SW 1271 (cell line): ENCODE measurements at places on chromosomes 11 and 22.

- no peak for DNase-seq
Observed at GRCh38 chr11:37858398-37858797, 1260.4 kb upstream of the RAG2 start.

DNA sequence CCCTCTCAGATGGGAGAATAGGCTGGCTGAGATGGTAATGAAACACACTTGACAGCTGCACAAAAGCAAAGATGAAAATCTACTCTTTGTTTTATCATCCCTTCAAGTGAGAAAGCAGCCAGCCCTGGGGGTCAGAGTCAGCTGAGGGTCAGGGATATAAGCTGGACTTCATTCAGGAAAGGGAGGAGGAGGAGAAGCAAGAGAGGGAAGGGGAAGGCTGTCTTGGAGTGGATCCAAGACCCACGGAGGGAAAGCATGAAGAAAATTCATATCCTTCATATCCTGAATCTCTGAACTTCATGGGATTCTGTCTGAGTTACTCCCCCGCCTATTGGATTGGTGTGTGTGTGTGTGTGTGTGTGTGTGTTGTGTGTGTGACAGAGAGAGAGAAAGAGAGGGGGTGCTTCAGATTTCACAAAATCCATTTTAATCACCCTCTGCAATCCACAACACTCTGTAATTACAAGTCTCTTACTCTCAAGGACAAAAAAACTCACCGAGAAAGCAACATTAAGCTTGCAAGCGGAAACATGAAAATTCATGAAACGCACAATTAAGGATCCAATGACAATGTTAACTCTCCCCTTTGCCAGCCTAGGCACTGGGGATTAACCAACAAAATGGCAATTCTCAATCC is 327.7 kb downstream of the TENM4 start:
- no peak for DNase-seq

DNA sequence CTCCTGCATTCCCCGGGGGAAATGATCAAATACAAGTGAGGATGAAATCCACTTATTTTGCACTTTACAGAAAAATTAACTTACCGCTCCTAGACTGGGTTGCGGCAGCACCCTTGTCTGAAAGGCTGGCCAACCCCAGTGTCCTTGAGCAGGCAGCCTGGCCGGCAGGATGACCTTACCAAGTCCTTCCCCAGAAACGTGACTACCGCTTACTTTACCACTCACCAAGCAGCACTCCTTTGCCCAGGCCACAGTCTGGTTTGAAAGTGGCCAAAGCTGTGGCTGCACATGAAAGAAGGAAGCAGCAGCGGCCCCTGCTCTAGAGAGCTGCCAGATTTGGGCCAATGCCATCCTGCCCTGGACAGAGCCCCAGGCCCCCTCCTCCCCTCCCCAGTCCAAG is 20.3 kb downstream of the MYH9 start:
- DNase-seq = no peak

DNA sequence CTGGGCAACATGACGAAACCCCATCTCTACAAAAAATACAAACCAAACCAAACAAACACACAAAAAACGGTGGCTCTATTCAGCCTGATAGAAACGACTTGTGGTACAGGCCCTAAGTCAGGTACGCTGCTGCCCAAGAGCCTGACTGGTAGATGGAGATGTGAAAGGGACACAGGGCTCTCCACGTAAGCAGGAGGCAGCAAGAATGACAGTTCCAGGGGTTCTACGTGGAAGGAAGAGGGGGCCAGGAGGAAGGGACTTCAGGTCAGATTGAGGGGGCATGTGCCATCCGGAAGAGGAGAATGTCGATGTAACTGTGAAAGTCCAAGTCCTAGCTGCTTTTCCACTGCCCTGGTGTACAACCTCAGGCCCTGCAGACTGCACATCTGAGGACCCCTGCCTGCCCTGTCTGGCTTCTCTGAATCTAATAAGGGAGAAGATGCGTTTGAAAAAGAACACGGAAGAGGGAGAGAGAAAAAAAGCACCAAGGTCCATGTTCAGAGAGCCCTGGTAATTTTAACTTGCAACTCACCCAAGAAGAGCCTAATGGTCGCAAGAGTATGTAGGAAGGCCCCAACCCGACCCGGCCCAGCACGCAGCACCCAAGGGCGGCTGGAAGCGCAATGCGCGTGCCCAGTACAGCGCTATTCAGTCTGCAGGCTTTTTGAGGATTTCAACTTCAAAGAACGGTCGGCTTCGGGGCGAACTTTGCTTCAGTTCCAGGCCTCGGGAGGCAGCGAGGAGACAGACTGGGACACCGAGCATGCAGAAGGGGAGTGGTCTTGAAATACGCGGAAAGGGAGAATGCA is 909 bp upstream of the ZNRD2 start:
- no peak for DNase-seq

DNA sequence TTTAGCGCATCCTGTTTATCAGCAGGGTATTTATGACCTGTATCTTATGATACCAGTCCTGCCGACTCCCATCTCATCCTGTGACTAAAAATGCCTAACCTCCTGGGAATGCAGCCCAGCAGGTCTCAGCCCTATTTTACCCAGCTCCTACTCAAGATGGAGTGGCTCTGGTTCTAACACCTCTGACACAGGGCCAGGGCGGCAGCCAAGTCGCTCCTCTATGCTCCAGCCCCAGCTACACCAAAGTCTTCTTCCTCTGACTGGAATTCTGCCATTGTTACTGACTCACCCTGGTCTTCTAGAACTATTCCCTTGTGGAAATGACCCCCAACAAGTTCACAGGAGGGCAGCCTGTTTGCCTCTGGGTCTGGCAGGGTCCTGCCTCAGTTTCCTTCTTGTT is 7.9 kb upstream of the C1QTNF6 start:
- no peak for DNase-seq

- no peak for DNase-seq
Observed at GRCh38 chr22:46640293-46641055, 20.3 kb downstream of the GRAMD4 start.

GRCh38 chr22:19964701-19965386 is 23.2 kb upstream of the TXNRD2 start:
- no peak for DNase-seq

- no peak for DNase-seq
Observed at GRCh38 chr11:82823647-82824619, 76.3 kb downstream of the PRCP start.

DNA sequence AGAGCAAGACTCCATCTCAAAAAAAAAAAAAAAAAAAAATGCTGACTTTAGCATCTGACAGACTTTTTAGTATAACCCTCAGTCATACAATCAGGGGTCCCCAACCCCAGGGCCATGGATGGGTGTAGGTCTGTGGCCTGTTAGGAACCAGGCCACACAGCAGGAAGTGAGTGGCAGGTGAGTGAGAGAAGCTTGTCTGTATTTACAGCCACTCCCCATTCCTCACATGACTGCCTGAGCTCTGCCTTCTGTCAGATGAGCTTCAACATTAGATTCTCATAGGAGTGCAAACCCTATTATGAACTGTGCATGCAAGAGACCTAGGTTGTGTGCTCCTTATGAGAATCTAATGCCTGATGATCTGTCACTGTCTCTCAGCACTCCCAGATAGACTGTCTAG is 3.3 kb downstream of the FAM227A start:
- DNase-seq = no peak

GRCh38 chr22:48256041-48256739 is 1493.7 kb downstream of the TBC1D22A start:
- DNase-seq = no peak

- DNase-seq = no peak
Observed at GRCh38 chr22:39997421-39997820, 2.7 kb downstream of the FAM83F start.

DNA sequence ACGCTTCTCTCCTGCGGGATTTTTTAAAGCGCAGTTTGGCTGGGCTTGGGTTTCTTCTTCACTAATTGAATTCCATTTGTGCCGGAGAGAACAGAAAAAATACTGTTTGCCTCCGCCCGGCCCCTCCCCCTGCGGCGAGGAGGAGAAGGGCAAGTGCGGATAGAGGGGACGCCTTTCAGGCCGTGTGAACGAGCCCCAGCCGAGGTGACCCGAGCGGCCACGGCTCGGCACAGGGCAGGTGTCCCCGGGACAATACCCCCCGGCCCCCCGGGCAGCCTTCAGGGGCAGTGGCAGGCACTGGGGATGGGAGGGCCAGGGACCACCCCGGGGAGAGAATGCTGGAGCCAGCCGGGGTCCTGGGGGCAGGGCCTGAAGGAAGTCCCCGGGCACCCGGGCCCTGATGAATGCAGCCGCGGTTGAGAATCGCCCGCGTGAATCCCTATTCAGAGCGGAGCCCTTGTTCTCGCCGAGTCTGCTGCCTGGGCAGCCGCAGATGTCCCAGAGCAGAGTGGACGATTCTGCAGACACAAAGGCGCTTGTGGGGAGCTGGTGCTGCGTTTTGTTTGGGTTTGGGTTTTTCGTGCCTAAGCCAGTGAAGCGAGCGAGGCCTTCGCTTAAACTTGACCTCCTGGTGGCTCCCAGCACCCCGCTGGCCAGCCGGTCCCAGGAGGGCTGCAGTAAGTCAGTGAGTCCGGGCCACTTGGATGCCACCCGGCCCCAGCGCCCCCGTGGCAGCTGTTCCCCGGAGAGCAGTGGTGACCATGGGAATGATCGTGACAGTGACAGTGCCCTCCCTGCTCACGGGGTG is 96.0 kb downstream of the WNT7B start:
- DNase-seq = no peak

GRCh38 chr11:116901964-116902688 is 64.7 kb upstream of the APOA1 start:
- no peak for DNase-seq

GRCh38 chr22:21100149-21101032 is 54.6 kb downstream of the LRRC74B start:
- DNase-seq = no peak

GRCh38 chr11:11291041-11292015 is 61.7 kb downstream of the CSNK2A3 start:
- DNase-seq = no peak

GRCh38 chr11:1073851-1074243 is 827 bp upstream of the MUC2 start:
- no peak for DNase-seq

DNA sequence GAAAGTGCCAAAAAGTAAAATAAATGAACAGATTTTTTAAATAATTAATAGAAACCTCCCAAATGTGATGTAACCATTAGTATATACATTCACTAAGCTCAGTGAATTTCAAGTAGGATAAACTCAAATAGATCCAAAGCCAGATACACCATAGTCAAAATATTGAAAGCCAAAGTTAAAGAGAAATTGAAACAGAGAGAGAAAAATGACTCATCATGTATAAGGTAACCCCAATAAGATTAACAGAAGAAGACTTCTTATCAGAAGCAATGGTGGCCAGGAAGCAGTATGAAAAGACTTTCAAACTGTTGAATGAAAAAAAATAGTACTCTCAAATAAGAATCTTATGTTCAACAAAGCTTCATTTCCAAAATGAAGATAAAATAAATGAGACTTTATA is 70.5 kb downstream of the LUZP2 start:
- DNase-seq = no peak

GRCh38 chr11:71895961-71896360 is 17.7 kb downstream of the DEFB131B start:
- no peak for DNase-seq

DNA sequence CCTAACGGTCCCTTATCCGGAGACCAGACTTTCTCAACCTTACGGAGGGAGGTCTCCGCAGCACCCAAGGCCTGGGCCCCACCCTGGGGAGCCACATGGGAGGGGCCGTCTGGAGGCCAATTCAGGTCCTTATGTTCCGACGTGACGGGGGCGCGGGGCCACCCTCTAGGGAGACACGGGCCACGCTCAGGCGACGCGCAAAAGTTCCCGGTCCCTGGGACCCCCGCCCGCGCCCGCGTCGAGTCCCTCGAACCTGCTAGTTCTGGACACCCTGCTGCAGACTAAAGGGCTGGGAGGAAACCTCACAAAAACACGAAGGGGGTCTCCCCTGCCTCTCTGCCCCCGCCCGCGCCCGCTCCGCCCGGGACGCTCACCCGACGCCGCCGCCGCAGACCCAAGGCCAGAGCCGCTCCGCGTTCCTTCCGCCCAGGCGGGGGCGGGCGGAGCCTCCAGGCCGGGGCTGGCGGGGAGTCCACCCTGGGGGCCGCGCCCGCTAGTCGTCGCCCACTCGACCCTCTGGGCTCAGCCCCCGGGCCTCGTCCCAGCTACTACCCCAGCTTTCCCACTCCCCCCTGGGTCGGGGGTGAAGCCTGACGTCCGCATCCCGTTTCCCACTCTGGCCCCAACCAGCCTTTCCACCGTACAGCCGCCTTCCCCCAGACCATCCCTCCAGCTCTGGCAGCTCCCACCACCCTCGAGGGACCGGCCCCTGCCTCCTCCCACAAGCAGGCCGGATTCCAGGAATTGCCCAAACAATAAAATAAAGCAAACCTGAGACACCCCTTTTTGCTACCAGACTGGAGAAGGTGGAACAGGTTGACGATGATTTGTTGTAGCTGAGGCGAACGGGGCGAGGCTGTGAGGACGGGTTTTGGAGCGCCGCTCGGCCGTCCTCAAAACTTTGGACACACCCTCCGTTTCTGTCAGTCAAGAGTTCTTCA is 2.7 kb downstream of the RNH1 start:
- DNase-seq = no peak

- DNase-seq = no peak
Observed at GRCh38 chr11:70699294-70700221, 301.2 kb downstream of the CTTN start.

DNA sequence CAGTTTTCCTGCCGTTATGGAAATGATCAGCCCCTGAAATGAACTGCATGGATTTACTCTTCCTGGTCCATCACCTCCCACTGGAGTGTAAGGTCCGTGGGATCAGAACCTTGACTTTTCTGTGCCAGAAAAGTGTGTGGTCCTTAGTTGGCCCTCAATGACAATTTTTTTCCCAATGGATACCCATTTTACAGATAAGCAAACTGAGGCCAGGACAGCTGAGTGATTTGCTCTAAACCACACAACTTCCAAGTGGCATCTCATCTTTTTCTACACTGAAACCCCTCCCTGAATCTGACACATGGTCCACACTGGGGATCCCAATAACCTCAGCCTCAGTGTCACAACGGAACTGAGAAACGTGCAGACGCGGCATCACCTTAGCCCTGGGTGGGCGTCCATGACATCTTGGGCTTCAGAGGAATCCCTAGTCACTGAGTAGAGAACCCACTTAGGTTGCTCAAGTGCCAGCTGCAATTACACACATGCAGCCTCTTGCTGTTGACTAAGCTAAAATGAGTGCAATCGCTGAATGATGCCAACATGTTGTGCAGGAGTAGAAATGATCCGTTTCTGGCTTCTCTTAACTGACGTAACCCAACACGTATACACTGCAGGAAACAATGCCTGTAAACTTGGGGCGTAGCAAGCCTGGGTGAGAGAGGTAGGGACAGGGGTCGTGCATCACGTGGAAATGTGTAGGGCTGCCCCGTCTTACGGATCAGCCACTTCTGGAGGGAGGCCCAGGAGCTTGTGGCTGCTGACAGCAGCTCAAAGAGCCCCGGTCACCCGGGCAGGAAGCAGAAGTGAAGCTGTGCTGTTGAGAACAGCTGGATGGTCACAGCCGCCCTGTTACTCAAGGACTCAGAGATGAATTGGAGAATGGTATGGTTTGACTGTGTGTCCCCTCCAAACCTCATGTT is 136.3 kb downstream of the SHANK2 start:
- no peak for DNase-seq

- no peak for DNase-seq
Observed at GRCh38 chr11:32311346-32312065, 123.8 kb downstream of the WT1 start.

- no peak for DNase-seq
Observed at GRCh38 chr22:46142548-46143490, 7.5 kb upstream of the PPARA start.
